ENCODE measurements at places on chromosomes 5 and 9.

DNA sequence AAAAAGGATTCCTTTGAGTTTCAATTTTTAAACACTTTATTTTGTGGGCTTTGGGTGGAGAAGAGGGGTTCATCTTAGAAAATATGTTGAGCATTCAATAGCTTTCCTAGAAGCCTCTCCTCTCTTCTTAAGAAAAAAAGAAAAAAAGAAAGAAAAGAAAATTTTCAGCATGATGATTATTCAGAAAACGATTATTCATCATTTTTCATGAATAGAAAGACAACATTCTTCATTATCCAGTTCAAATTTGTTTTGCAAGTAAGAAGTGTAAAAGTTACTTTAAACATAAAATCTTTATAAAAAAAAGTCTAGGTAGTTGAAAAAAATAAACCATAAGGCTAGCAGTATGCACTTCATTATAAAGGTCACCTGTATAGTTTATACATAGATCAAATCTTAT is 636.5 kb downstream of the IRX1 start:
- no peak for DNase-seq

DNA sequence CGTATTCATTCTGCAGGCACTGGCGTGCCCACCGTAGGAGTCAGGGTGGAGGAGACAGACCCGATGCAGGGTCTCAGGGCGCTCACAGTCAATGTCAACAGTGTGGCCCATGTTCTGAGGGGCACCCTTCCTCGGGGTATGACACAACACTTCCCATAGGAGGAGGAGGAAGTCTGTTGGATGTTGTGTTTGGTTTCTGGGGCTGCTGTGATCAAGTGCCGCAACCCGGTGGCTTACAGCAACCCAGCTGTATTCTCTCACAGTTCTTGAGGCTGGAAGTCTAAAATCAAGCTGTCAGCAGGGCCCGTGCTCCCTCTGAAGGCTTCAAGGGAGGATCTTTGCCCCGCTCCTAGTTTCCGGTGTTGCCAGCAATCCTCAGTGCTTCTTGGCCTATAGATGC is 5.6 kb upstream of the HNRNPAB start:
- no peak for DNase-seq

GRCh38 chr9:131650254-131650653 is 89.6 kb downstream of the RAPGEF1 start:
- DNase-seq: no peak

- peak; percentile 87 for DNase-seq
These were observed 74.3 kb downstream of the MUSK start for GRCh38 chr9:110742741-110743371.

DNA sequence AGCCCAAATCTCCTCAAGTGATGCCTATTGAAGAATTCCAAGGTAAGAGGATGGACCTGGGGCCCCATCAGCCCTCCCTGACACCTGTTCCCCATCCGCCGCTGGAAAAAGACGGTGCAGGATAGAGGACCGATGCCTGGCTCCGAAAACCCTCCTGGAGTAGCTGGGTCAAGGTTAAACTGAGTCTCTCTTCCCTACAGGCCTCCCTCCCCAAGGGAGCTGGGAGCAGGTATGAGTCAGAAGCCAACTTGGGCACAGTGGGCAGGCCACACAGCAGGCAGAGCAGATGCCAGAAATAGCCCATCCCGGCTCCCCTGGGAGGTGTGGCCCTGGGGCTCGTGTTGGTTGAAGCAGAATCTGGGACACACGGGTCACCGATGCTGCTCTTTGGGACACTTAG is 75.6 kb downstream of the NTNG2 start:
- no peak for DNase-seq

GRCh38 chr5:101370181-101370580 is 467.1 kb upstream of the ST8SIA4 start:
- DNase-seq: peak; percentile 2

- DNase-seq: peak; percentile 59
These were observed 9.4 kb upstream of the DELE1 start for GRCh38 chr5:141914199-141914743.

- DNase-seq: no peak
These were observed 4.4 kb downstream of the NSMF start for GRCh38 chr9:137454597-137455358.

DNA sequence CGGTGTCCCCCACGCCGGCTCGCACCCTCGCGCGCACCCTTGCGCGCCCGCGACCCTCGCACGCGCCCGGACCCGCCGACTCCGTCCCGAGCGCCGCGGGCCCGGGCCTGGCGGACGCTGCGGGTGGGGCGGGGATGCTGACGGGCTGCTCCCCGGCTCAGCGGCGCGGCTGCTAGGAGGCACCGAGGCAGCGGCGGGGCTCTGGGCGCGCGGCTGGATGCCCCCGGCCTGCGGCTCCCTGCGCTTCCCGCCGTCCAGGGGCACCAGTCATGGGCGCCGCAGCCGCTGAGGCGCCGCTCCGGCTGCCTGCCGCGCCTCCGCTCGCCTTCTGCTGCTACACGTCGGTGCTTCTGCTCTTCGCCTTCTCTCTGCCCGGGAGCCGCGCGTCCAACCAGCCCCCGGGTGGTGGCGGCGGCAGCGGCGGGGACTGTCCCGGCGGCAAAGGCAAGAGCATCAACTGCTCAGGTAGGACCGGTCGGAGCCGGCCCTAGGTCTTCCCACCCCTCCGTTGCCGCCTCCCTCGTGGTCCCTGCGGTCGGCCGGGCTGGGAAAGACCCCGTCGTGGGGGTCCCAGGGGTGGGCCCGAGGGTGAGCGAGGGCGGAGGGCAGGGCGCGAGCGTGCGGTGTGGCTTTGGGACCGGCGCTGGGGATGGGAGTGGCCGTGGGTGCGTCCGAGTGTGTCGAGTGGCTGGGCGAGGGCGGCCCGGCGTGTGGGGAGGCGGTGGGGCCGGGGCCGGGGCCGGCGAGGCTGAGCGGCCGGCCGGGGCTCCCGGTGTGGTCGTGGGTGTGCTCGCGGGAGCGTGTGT is 530 bp downstream of the TMEFF1 start:
- DNase-seq: peak; percentile 79

DNA sequence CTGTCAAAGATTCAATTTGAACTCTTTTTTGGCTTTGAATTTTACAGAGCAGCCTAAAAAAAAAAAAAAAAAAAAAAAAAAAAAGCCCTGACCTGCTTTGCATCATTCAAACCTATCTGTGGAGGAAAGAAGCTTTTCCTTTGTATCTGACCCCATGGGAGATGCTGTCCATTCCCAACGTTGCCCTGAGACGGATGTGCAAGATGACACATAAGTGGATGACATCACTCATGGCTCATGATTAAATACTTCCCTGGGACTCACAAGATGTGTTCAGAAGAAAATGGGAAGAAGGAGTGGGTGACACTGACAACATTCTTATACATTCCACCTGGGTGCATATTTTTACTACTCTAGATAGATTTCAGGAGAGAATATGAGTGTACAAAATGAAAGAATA is 245.7 kb upstream of the ELAVL2 start:
- DNase-seq: no peak

GRCh38 chr9:2270565-2270964 is 255.4 kb downstream of the SMARCA2 start:
- DNase-seq: no peak

- DNase-seq: no peak
These were observed 531.1 kb downstream of the RASEF start for GRCh38 chr9:82531795-82532194.

DNA sequence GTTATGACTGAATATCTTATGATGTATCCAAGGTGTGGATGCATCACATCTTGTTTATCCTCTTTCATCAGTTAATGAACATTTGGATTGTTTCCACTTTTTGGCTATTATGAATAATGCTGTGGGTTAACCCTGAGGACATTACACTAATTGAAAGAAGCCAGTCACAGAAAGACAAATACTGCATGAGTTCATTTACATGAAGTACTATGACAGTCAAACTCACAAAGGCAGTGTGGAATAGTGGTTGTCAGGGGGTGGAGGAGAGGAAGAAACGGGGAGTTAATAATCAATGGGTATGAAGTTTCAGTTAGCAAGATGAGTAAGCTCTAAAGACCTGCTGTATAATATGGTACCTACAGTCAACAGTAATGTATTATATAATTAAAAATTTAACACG is 409.4 kb upstream of the CTNND2 start:
- DNase-seq: no peak

DNA sequence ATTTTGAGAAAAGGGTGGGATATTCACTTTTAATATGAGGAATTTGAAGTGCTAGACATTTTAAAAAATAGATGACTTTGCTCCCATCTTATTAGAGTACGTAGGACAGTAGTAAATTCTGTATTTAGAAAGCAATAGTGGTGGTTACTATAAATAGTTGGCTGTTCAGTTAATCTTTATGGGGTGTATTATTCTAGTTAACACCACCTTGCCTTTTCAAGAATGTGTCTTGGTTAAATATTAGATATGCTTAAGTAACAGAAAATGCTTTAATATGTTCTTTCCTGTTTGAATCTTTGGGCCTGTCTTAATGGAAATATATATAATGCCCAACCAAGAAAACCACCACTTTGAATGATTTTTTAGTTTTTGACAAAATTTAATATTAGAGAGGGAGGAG is 608.7 kb upstream of the FAM174A start:
- no peak for DNase-seq

- no peak for DNase-seq
These were observed 5.6 kb upstream of the GPX3 start for GRCh38 chr5:151014680-151015343.

- peak; percentile 71 for DNase-seq
These were observed 63.9 kb upstream of the TGFBR1 start for GRCh38 chr9:99040911-99041582.

All from cardiac muscle cell (in vitro differentiated cells and primary cell).